ENCODE measurements at places on chromosomes 3 and 15. TPM values are rescaled to one million over a fixed set of nuclear protein-coding genes. Genes with fewer than 3 reads are reported as not detected.

Gene TIMP4
- 8.5 TPM for total RNA-seq

Gene KCNMB3
- 0.68 TPM for total RNA-seq

Gene DPPA4
- total RNA-seq, result not detected

Gene CNTN3
- 1.1 TPM for total RNA-seq

Gene PSMA4
- total RNA-seq, result 133 TPM

Gene LIPH
- total RNA-seq, result 0.47 TPM

Gene CTXN2
- total RNA-seq, result not detected

Gene COL6A5
- total RNA-seq, result not detected

Gene LDHAL6B
- not detected for total RNA-seq

Gene AHSG
- total RNA-seq, result not detected

DNA sequence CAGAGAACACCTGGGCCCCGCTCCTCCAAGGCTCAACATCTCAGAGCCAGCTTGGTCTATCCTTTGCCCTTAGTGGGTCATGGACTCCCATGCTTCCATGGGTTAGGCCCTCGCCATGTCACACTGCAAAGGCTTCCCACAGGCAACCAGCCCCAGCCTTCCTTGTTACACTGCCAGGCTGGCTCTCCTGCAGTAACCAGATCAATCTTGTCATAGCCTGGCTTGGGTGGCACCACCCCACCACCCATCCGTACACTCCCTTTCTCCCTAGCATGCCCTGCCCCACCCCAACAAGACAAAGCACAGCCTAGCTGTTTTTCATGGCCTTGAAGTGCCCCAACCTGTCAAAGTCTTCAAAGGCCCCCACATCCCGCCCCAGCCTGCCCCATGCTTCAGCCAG lies 30.5 kb downstream of the CA12 start:
- no peak for DNase-seq

DNA sequence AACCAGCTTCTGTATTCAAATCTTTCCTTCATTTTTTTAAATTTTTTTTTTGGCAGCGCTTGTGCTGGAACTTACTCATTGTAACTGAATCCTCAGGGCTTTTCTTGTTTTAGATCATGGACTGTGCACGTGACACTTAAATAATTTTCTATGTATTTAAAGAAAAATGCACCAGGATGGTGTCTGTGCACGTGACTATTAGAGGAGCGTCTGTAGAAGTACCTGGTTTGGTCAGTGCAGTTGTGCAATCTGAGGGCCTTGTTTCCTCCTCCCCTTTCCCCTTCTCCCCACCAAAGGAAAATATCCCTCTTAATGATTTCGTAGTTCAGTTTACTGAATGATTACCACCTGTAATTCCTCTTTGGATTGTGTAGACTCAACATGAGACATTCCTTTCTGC lies 31.3 kb downstream of the EDEM1 start:
- DNase-seq, result no peak

- DNase-seq, result no peak
These were observed 56.0 kb upstream of the FAM3D start for GRCh38 chr3:58722561-58722960.

GRCh38 chr3:113783463-113783862 lies 36.6 kb downstream of the ATP6V1A start:
- no peak for DNase-seq

DNA sequence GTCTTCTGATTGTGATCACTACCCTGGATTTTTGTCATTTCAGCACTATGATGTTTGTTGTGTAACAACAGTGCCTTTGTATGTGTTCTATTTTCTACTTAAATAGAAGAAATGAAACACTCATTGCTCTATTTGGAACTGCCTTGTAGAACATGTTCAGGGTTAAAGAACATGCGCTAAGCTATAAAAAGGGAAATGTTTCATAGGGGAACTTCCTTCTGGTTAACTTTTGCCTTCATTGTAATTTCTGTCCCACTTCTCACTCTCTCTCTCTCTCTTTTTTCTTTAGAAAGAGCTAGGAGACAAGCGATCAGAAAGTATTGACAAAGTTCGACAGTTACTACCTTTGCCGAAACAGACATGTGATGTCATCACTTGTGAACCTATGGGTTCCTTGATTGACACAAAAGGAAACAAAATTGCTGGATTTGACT lies at the start of gene P2RY12:
TSS of gene P2RY12 (minus strand) at position 13 of the 434 bp plus-strand sequence. CDS start 45,908 bp downstream, outside the sequence.
- no peak for DNase-seq

DNA sequence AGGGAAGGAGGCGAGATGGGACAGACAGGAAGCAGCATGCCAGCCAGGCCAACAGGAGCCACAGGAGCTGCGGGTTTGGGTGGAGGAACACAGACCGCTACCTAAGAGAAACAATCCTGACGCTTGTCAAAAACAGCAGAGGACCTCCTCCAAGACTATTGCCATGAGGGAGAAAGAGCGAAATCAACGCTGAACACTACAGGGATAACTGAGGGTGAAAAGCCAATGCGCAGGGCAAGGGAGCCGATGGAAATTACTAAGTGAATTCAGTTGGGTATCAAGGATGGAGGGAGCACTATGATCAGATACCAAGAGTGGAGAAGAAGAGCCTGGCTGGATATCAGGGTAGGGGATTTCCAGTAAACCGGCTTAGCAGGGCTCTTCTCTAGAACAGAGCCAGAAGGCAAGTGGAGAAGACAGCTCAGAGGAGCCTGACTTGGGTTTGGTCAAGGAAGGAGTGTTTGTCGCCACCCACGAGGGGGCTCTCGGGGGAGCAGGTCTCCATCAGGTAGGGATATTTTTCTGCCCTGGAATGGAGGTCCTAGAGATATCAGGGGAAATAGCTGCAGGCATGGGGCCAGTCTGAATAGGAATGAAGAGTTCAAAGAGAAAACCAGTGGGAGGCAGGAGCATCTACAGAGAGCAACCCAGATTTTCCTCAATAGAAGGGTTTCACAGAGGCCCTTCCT lies 48.4 kb downstream of the SLC41A3 start:
- DNase-seq, result no peak

DNA sequence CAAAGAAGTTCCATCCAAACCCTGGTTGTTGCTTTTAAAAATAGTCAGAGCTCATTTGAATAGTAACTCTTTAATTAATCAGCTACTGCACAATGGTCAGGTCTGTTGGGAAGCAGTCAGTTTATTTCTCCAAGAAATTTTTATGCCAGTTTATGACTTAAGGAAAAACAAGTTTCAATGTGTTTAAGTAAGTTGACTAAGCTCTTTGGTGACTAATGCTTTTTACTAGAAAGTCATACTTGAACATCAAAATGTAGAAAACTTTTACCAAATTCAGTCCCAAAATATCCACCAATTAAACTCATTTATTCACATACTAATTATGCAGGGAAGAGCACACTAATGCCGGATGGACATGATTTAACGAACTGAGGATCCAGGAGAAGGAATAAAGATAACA lies 22.1 kb downstream of the PRICKLE2 start:
- no peak for DNase-seq

DNA sequence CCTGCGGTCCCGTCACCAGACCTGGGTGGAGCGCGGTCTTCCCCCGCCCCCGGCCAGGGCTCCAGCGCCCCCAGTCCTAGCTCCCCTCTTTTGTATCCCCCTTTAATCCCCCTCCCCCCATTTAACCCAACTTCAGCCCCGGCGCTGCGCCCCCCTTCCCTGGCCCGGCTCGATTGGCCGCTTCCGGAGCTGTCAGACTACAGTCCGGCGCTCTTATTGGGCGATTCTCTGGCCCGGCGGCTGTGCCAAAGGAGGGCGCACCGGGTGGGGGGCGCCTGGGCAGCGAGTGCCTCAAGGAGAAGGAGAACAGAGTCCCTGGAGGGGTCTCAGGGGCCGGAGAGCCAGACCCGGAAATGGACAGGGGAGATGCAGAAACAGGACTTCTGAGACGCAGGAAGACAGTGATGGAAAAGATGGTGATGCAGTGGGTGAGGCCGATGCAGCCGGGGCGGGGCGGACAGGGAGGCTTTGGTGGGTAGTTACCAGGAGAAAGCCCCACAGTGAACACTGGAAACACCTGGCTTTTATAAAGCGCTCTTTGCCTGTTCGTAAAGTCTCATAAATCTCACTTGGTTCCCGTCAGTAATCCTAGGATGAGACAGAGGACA lies 1.2 kb upstream of the ADCY5 start:
- peak; percentile 39 for DNase-seq

DNA sequence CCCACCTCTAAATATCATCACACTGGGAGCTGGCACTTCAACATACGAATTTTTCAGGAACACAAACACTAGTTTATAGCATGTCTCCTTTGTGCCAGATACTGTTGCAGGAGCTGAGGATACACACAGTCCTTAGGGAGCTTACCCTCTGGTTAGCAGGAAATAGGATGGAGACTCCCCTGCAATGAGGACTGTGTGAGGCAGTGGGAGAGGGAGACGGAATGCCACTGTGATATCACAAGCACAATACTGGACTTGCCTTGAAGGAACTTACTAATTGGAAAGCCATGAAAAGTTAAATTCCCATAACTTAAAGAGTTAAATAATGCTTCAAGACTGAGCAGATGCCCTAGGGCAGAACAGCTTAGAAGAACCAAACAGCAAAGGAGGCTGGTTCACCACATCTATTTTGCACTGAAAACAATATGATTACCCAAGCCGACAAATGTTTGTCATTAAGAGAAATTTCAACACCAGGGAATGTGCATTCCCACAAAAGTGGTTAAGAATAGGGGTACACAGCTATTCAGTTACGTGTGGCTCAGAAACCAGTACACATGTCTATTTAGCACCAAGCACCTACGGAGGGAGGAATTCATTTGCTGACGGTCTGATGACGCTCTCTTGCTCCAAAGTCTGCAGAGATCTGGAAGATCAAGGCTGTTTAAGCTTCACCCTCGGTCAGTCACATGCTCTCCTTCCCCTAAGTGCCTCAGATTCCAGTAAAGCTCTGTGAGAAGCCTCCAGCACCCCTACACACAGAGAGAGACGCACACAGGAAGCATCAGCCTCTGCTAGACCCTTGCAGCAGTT lies 5.2 kb downstream of the TBC1D2B start:
- no peak for DNase-seq

GRCh38 chr3:126424751-126425150 lies 30.0 kb downstream of the CFAP100 start:
- no peak for DNase-seq

DNA sequence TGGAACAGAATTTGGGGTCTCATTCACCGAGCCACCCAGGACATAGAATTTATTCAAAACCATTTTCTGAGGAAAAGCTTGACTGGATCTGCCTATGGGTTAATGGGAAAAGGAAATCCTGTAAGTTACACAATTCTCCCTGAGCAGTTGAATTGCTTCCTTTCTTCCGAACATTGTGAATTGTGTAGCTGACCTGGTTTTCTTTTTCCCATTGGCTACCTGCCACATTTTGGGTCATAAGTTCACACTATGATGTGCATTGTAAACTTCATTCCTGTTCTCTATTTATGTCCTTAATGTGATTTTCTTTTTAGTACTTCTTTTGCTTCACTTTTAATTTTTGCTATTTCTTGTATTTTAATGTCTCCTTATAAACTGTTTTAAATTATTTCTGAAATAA lies 386.0 kb upstream of the LRRC3B start:
- DNase-seq, result no peak

- DNase-seq, result no peak
These were observed 68.0 kb upstream of the HES1 start for GRCh38 chr3:194067949-194068362.

DNA sequence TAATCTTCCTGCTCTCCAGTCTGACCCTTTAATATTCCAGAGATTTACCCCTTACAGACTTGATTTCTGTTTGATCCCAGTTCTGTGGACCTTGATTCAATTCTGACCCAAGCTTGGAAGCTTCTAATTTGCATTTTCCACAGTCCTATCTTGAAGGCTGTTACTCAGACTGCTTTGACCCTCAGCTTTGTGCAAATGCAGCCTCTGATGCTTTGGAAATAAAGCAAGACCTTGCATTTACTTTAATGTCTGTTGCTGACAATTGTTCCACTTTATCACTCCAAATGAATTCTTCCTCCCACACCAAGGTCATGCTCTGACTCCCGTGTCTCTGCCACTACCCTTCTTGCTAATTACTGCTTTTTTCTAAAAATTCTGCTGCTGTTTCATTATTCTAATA lies 886.0 kb downstream of the TUSC7 start:
- DNase-seq, result no peak

GRCh38 chr3:40924559-40925141 lies 274.7 kb upstream of the CTNNB1 start:
- DNase-seq, result no peak

DNA sequence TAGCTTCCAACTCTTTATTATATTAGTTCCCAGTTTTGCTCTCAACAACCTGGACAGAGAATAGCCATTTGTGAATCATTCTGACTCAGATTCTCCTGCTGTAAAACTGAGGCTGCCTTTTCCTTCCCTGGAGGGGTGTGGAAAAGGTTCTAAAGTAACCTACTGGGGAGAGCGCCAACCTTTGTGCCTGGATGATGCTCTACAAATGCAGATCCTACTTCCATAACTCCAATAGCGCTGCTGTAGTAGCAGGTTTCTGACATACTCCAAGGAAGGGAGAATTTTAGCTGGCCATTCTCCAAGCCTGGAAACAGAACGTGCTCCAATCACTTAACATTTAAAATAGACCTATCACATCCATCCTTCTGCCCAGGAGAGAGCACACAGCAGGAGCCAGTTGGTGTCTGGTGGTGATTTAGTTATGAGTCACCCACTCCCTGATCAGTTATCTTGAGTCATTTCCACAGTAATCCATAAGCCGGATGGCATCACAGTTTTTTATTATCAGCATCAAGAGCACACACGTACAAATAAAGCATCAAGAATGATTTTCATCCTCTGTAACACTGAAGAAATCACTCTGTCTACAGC lies 38.3 kb downstream of the MYH15 start:
- DNase-seq, result no peak

DNA sequence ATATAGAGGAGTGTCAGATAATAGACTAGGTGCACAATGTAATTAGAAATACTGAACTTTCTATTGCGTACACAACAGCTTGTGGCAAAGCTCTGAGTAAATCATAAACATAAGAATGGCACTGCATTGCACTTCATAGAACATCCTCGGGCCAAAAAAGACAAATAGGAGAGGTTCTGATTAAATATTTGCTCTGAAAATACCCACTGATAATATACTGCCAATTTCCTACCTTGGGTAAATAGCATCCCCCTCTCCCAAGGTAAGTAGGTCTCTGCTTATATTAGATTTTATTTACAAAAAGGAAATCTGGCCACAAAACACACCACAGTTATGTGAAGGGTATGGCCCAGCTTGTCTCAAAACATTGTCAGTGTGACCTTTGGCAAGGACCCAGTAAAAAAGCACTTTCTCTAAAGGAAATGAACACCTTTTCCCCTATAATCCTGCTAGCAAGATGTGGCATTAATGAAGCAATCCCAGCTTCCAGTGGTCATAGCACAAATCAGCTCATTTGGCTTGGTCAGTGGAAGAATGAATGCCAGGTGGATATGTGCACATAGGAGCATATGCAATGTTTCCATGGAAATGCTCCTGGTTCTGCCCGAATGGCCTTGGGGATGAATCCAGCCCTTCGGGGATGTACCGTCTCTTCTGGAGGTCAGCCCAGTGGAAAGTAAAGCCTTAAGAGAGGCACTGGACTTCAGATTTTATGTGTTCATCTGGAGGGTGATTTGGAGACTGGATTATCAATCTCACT lies 315.9 kb downstream of the LSAMP start:
- no peak for DNase-seq

- no peak for DNase-seq
These were observed 29.4 kb downstream of the NBEAL2 start for GRCh38 chr3:47008851-47009224.
